ENCODE measurements at places on chromosomes 11 and 22.

DNA sequence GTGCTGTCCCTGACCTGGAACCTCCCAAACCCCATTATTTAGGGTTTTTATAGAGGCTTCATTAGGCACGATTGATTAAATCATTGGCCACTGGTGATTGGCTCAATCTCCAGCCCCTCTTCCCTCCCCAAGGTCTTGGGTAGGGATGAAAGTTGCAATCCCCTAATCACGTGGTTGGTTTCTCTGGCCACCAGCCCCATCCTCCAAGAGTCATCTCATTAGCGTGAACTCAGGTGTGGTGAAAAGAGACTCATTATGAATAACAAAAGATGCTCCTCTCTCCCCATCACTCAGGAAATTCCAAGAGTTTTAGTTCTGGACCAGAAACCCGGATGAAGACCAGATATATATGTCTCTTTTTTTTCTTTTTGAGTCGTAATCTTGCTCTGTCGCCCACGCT is 7.6 kb upstream of the MARK2 start:
- no peak for DNase-seq

GRCh38 chr22:32324505-32325415 is 32.9 kb upstream of the RFPL3 start:
- DNase-seq = no peak

DNA sequence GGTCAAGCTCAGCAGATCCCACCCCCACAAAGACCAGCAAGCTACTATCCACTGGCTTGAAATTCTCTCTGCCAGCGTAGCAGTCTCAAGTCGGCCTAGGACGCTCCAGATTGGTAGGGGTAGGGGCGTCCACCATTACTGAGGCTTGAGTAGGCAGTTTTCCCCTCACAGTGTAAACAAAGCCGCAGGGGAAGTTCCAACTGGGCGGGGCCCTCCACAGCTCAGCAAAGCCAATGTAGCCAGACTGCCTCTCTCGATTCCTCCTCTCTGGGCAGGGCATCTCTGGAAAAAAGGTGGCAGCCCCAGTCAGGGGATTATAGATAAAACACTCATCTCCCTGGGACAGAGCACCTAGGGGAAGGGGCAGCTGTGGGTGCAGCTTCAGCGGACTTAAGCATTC is 1064.9 kb upstream of the TENM4 start:
- DNase-seq = no peak

GRCh38 chr11:70738661-70739060 is 340.3 kb downstream of the CTTN start:
- DNase-seq = no peak

DNA sequence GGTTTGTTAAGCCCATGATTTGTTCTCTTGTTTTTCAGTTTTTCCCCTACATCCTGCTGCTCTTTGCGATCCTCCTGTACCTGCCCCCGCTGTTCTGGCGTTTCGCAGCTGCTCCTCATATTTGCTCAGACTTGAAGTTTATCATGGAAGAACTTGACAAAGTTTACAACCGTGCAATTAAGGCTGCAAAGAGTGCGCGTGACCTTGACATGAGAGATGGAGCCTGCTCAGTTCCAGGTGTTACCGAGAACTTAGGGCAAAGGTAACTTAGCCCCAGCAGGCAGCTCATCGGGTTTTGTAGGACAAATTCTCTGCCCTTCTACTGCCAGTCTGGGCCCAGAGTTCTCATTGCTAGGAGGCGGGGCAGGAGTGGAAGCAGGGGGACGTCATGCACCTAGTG is 49.7 kb downstream of the PANX1 start:
- DNase-seq = no peak

- no peak for DNase-seq
These were observed 9.6 kb downstream of the PARVB start for GRCh38 chr22:44033694-44034093.

DNA sequence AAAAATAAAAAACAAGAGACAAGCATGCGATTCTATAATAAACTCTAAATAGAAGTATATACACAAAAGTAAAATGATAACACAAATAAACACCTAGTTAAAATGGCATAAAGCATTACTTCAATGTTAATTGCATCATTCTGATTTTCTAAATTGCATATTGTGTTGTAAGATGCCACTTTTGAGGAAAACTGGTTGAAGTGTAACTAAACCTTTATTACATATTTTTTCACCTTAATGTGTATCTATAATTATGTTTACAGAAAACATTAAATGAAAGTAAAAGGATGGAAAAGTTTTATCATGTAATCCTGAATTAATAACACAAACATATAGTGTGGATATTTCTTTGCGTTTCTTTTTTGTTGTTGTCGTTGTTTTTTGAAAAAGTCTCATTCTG is 45.4 kb upstream of the TOP3B start:
- no peak for DNase-seq

- no peak for DNase-seq
These were observed 11.3 kb upstream of the ETS1 start for GRCh38 chr11:128598506-128599150.

DNA sequence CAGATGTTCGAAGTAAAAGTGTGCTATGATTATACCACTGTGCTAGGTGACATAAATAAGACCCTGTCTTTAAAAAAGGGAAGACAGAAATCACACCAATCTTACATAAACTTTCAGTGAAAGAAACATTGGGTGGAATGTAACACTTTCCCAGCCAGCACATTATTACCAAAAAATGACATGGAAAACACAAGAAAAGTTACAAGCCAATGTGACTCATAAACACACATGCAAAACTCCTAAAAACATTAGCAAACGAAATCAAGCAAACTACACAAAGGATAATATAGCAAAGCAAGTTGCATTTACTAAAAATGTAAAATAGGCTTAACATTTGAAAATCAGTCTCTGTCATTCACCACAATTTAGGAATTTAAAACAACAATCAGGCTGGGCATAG is 47.0 kb downstream of the SBF2 start:
- DNase-seq = no peak

- DNase-seq = no peak
These were observed 26.8 kb upstream of the MGAT3 start for GRCh38 chr22:39429916-39430575.

DNA sequence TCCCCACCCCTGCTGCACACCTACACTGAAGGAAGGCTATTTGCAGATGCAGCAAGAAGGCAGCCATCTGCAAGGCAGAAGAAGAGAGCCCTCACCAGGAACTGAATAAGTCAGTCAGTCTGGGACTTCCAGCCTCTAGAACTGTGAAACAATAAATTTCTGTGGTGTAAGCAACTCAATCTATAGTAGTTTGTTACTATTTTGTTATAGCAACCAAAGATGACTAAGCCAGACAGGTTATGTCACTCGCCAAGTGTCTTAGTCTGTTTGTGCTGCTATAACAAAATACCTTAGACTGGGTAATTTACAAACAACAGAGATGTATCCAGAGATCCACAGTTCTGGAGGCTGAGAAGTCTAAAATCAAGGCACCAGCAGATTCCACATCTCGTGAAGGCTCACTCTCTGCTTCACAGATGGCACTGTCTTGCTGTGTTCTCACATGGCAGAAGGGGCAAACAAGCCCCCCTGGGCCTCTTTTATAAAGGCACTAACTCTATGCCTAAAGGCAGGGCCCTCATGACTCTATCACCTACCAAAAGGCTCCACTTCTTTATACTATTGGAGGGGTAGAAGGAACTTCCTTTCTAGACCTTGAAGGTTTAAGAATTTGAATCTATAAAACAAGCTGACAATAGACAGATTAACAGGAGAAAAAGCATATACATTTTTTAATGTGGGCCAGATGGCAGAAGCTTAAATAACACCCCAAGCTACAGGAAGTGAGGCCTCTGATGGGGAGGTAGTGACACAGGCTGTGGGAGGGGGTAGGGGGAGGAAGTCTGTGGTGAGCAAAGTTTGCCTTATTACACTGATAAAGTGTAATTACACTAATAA is 12.3 kb downstream of the APOL6 start:
- peak; percentile 44 for DNase-seq

- DNase-seq = no peak
These were observed 4.1 kb downstream of the BRMS1 start for GRCh38 chr11:66340596-66341501.

GRCh38 chr11:115279813-115280761 is 224.1 kb downstream of the CADM1 start:
- no peak for DNase-seq

GRCh38 chr11:66183494-66184048 is 84.9 kb upstream of the RAB1B start:
- DNase-seq = peak; percentile 67

DNA sequence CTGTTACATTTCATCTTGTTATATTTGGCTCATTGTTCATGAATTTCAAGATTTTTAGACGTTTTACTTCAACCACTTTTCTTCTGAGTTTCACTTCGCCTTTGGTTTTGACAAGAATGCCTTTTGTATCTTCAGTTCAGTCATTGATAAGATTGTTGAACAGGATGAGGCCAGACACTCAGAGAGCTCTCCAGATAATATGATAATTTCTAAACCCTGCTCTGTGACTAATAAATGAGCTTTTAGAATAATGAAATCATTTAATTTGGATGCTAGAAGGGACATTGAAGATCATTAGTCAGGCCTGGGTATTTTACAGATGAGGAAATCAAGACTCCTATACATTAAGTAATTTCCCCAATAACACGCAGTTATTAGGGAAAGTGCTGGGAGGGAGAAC is 37.2 kb upstream of the GRAMD1B start:
- DNase-seq = no peak

DNA sequence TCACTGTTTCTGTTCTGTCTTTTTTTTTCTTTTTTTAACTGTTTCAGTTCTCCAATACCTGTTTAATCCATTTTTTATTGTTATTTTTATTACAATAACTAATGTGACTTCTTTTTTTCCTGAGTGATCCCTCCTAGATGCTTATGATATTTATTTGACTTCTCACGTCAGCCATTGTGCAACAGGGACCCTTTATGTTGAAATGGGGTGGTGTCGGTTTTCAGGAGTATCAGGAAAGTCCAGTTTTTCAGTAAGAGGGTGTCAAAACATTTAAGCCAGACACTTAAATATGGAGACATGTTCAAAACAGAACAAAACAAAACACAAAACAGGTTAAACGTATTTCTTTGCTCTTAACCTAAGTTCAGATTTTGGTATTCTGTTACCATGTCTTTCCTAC is 418.8 kb downstream of the DYNC2H1 start:
- no peak for DNase-seq

GRCh38 chr11:20131788-20132666 is 28.2 kb downstream of the DBX1 start:
- peak; percentile 58 for DNase-seq

GRCh38 chr11:113531575-113532451 is 56.6 kb upstream of the DRD2 start:
- DNase-seq = no peak

GRCh38 chr22:49415151-49415951 is 412.3 kb downstream of the BRD1 start:
- no peak for DNase-seq

DNA sequence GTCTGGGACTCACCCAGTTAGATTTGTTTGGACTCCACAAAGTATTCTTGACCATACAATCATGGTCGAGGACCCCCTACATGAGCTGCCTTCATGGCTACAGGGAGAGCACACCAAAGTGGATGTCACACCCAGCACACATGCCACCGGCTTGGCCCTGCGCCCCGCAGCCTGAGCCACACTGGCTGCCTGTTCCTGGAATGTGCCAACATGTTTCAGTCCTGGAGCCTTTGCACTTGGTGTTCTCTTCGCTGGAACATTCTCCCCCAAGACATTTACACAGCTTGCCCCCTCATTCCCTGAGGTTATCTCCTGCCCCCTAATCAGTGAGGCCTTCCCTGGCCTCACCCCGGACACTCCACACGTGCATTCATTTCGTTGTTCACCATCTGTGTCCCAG is 46.0 kb downstream of the PPARA start:
- DNase-seq = no peak

DNA sequence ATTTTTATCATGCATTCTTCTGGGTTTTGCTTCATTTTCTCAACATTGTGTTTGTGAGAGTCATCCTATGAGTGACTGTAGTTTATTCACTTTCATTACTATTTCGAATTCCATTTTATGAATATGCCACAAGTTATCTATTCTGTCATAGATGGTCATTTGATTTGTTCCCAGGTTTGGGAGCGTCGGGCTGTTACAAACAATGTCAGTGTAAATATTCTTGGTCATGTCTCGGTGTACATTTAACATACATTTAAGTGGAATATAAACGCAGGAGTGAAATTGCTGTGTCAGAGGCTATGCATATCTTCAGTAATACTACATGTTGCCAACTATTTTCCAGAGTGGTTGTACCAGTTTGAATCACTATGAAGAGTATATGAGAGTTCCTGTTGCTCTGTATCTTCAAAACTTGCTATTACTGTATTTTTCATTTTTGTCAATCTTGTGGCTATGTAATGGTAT is 2.4 kb downstream of the TRIM44 start:
- DNase-seq = no peak

DNA sequence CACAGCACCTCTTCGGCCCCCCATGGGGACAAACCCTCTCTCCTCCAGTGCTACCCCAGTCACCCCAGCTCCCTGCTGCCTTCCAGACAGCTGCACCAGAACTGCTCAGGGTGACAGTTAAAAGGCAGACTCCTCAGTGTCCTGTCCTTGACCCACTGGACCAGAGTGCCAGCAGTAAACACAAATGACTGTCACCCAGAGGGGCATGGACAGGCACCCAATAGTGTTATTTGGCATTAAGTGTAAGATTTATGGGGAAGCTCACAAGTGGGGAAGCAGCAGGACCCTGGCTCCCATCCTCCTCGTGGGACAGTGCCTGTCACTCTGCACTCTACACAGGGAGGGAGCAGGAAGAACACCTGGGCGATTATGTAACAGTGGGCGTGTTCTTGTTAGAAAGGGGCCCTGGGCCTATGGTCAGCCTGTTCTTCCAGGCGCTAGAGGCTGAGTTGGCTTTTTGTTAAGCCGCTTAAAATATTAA is 5.0 kb downstream of the RPS19BP1 start:
- DNase-seq = peak; percentile 37

GRCh38 chr11:115617767-115618166 is 113.6 kb upstream of the CADM1 start:
- DNase-seq = no peak

DNA sequence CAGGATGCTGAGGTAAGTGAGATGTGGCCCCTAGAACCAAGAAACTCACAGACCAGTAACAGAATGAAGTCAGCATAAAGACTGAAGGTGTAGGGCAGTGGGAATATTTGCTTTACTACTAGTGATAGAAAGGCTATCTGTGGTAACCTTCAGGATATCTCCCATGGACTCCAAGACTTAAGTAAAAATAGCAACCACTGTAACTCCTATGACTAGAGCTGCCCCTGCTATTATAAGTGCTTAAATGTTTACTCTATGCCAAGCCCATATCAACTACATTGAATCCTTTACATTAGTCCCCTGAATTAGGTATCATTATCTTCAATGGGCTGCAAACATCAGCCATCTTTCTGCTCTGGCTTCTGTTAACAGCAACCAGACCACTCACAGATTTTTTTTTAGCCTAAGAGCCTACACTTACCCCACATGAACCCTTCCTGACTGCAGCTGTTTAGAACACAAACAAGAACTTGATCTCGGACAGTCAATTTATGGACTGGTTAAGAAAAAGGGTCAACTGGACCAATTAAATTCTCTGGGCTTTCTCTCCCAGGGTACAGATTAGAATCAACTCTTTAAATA is 335.1 kb upstream of the API5 start:
- DNase-seq = no peak

GRCh38 chr11:90845126-90845525 is 622.3 kb upstream of the CHORDC1 start:
- DNase-seq = no peak

Measured in B cell (primary cell).